ENCODE measurements at places on chromosomes 7 and 10.

- DNase-seq = no peak
These were observed 123.9 kb upstream of the MGMT start for GRCh38 chr10:129343141-129343540.

DNA sequence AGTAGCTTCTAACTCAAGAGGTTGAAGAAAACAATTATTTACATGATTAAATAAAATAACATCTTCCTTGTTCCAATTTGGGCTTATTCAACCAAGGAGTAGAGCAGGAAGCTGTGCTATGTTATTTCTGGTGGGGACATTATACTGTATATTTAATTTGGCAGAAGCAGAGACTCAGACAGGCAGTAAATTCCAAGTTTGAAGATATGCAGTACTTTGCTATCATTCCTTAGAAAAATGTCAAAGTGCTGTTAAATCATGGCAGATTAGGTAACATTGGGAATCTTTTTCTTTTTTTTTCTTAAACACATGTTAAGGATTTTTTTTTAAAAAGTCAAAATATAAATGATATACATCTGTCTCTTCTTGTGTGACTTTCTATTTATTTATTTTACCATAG is 190.1 kb downstream of the SUGCT start:
- DNase-seq = no peak

DNA sequence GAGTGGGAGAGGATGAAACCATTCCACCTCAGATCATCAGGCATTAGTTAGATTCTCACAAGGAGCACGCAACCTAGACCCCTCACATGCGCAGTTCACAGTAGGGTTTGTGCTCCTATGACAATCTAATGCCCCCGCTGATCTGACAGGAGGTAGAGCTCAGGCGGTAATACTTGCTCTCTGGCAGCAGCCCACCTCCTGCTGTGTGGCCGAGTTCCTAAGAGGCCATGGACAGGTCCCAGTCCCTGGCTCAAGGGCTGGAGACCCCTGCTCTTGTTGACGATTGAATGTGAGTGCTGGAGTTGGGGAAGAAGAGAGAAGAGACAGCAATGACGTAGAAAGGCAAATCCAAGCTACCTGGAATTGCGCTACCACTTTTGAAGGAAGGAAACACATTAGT is 267.2 kb downstream of the TFEC start:
- no peak for DNase-seq

- no peak for DNase-seq
These were observed 49.7 kb upstream of the ADCY1 start for GRCh38 chr7:45524445-45524844.

- DNase-seq = peak; percentile 98
These were observed 182.0 kb downstream of the REEP3 start for GRCh38 chr10:63703113-63703670.

- peak; percentile 10 for DNase-seq
These were observed 141.1 kb downstream of the CDK14 start for GRCh38 chr7:90736968-90737939.

DNA sequence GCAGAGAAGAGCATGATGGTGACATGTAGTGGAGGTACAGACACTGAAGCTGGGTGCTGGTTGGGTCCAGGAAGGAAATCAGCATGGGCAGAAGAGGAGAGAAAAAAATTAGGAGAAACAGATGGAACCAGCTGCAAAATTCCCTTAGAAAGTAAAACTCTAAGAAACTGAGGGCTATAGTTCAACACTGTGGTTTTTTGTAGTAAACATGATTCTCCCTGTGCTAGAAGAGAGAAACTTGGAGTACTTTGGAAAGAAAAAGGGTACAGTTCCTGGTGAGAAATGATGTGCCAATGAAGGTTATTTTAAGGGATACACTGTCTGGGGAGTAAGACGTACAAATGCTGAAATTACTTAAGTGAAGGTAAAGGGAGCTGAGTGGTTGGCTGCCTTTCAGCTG is 181.5 kb upstream of the HPS1 start:
- no peak for DNase-seq

GRCh38 chr10:86368046-86368445 is 1.5 kb upstream of the GRID1 start:
- no peak for DNase-seq

GRCh38 chr10:71432956-71433767 is 36.4 kb downstream of the CDH23 start:
- no peak for DNase-seq

DNA sequence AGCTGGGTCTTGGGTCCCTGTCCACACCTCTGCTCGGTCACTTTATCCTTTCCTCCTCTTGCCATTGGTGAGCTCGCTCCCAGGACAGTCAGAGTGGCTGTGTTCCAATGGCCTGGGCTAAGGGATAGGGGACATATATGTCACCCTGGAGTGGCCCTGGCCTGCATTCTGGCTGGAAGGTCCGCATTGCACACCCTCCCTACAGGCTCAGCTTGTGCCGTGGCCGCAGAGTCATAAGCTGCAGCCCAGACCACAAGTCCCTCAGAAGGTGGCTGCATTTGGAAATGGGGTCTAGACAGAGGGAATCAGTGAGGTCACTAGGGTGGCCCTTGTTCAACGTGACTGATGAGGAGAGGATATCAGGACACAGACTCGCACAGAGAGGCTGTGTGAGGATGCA is 363.8 kb upstream of the SHH start:
- no peak for DNase-seq

GRCh38 chr7:2775785-2776184 is 68.3 kb downstream of the GNA12 start:
- no peak for DNase-seq

DNA sequence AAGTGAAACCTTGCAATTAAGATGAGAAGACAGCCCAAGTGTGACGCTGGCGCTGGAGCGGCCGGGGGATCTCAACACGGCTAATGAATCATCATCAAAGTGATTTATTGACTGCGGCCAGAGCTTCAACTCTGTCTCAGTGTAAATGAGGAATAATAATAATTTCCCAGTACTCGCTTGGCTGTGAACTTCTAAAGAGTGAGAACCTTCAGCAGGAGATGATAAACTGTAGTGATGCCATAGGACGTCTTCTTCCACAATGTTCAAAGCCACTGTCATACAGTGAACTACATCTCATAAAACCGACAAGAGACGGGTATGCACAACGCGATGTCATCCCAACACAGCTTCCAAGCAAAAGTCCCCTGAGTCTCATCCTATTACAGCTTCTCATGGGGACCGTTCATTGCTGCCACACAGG is 123.6 kb upstream of the NOBOX start:
- no peak for DNase-seq

- no peak for DNase-seq
These were observed 37.5 kb upstream of the TPK1 start for GRCh38 chr7:144873316-144873845.

DNA sequence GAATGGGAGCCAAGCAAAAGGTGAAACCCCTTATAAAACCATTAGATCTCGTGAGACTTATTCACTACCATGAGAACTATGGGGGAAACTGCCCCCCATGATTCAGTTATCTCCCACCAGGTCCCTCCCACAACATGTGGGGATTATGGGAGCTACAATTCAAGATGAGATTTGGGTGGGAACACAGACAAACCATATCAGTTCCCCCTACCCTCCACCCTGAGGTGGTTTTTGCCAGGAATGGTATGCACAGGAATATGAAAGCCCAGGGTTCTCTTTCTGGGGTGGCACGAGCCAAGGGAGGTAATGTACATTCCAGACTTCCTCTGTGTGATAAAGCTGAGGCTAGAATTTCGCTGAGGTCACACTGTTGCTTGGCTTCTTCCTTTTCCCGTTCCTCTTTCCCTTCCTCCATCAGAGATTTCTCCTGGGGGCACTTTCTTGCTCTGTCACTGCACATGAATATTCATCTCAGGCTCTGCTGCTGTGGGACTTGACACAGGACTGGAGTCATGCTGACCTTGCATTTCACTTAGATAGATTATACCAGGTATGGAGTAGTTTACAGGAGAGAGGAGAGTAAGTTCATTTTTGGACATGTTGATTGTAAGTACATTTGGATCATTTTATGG is 347.0 kb upstream of the MTPN start:
- DNase-seq = no peak

DNA sequence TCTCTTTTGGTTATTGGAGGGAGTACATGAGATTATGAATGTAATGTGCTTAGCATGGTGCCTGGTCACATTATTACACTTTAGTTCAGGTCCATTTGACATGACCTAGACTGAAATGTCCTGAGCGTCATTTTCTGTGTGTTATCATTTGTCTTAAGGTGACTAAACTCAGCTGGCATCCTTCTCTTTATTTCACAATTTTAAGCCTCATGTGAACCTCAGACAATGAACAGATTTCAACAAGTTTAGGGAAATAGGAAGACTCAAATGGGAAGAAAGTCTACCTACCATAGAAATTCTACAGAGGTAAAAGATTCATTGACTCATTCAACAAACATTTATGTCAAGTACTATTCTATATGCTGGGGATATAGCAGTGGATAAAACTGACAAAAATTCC is 70.2 kb upstream of the EXOC6 start:
- no peak for DNase-seq

DNA sequence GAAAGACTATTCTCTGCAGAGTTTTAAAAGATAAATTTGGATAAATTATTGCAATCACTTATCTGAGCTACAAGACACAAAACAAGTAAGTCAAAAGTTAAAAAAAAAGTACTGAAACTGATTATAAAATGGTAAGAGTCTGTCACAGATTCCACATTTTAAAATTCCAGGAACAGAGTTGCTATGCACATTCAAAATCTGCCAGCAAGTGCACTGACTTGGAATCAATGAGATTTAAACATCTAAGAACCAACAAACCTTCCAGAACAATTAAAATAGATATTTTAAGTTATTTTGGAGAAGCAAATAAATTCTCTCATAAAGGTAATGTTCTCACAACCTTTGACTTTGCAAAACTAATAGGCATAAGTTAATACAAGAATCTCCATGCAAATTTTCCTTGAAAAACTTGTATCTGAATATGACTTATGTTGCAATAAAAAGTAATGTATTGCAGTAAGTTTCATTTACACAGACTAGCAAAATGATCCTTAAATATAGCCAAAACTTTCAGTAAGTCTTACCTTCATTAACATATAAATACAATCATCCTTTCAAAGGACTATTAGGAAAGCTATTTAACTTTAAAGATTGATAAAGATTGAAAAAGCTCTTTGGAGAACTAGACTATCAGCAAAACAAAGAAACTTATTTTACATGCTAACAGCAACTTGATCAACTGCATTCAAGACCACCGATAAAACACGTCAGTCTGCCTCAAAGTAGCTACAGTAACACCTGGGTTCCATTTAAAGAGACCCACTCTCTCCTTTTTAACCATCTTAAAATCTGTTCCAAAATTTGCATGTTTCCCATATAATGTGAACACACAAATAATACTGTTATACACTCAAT is 4.4 kb downstream of the ETV1 start:
- no peak for DNase-seq

- DNase-seq = no peak
These were observed 23.8 kb downstream of the PALD1 start for GRCh38 chr10:70502406-70502805.

- DNase-seq = no peak
These were observed 134.3 kb downstream of the DOCK4 start for GRCh38 chr7:112071856-112072255.

GRCh38 chr7:144531181-144531580 is 127.7 kb upstream of the NOBOX start:
- no peak for DNase-seq

DNA sequence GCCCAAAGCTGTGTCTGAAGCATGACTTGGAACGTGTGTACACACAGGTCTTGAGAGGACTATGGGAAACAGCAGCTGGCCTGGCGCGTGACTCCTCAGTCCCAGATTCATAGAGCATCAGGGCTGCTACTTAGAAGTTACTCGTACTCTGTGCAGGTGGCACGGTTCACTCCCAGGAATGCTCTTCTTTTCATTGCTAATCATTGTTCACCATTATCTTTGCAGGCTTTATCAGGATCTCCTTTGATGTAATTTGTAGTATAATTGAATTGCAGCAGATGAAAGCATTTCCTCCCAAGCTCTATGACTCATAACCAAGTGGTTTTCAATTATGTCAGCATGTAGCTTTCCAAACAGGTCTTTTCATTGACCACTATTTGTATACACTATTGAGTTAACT is 938.9 kb downstream of the NRG3 start:
- DNase-seq = no peak

All from Kasumi-1 (cell line).